ENCODE measurements at places on chromosomes 13 and 19.

DNA sequence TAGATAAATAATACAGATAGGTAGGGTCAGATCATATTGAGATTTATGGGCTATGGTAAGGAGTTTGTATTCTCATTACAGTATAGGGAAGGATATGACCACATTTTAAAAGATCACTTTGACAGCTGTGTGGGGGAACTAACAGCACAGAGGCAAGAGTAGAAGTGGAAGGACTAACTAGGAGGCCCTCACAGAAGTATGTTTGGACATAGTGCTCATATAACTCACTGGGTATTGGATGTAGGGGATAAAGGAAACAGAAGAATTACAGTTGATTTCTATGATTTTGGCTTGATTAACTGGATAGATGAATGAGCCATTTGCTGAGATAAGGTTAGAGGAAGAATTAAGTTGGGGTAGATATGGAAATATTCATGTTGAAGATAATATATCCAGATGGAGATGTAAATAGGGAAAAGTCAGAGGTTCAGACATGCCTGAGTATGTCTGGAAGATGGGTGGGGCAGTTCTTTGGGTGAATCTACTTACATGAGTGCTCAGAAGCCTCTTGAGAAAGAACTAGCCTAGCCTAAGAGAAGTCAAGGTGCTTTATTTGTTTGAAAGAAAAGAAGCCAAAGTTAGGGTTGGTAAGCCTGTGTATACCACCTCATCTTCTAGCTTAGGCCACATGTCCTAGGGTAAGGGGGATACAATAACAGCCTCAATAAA lies 133.4 kb downstream of the NDFIP2 start:
- no peak for DNase-seq

DNA sequence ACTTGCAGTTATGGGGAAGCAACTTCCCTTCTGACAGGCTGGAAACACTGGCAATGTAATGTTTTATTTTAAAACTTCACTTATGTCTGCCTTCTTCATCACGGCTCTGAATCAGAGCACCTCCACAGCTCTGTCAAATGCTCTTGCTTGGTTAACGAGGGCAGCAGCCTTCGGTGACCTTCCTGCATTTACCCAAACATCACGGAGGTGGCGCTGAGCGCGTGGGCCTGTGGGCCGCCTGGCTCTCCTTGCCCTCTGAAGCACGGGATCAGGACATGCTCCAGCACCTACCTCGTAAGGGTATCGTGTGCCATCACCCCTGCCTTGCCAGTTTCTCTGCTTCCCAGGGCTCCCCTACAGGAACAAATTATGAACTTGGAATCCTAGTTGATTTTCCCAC lies 310.0 kb downstream of the TEX29 start:
- DNase-seq: no peak

GRCh38 chr19:30743011-30743410 lies 370.8 kb downstream of the ZNF536 start:
- DNase-seq: no peak

DNA sequence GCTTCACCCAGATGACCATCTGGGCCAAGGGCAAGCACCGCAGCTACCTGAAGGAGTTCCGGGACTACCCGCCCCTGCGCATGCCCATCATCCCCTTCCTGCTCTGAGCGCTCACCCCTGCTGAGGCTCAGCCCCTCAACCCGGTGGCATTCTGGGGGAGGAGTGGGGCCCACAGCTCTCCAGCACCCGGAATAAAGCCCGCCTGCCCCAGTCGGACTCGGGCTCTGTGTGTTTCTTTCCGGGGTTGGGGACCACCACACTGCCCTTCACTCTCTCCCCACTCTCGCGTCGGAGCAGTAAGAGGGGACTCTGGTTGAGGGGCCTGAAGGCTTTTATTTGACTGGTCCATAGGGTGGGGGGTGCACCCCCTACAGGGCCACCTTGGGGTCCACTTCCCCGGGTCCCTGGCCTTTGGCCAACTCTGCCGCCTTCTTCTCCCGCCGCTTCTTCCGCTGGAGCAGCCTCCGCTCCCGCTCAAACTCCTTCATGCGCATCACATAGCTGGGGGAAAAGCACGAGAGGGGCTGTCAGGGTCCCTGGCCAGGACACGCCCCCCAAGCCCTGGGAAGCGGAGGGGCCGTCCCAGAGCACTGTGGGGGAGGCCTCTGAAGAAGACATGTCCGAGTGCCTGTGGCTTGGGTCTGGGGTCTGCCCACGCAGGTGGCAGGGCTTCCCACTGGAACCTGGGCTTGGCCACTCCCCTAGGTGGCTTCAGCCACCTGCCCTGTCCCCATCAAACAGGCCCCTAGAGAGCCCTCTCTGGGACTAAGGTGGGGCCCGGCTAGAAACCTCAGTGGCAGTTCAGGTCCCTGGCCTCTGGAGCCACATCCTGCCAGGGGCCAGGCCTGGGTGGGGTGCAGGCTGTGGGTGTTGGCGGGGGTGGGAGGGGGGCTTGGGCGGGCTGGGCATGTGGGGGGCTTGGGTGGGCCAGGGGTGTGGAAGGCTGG lies 5.8 kb downstream of the NDUFB7 start:
- DNase-seq: no peak

GRCh38 chr13:113091891-113092775 lies 13.5 kb upstream of the F7 start:
- no peak for DNase-seq

DNA sequence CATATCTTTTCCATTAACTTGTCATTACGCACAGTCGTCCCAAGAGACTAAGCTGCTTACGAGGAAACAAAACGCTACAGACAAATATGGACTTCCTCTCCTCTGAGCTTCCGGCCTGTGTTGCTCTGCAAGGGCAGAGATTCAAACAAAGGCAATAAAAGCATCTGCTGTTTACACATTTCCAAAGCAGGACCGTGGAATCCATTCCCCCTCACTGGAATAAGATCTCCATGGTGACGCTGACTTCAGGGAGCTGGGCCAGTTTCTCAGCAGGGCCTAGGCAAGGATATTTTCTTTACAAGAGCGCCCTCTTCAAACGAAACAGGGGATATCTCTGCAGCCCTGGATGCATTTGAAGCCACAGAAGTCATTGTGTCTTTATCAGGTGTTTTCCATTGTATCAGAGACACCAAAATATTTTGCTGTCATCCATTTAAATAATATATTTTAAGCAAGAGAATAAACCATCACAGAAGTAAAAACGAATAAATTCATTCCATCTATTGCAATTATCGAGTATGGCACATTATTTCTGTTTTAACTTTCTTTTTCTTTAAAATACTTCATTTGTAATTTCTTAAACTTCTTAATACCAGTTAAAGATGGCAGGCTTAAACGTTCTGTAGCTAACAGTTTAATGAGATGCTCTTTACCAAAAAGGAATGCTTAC lies 177.5 kb downstream of the DCLK1 start:
- peak; percentile 27 for DNase-seq

Measured in GOT3 (cell line).